Mesenteric fat pad (tissue), 1 donor: ENCODE measurements at places on chromosomes 16 and 17.

DNA sequence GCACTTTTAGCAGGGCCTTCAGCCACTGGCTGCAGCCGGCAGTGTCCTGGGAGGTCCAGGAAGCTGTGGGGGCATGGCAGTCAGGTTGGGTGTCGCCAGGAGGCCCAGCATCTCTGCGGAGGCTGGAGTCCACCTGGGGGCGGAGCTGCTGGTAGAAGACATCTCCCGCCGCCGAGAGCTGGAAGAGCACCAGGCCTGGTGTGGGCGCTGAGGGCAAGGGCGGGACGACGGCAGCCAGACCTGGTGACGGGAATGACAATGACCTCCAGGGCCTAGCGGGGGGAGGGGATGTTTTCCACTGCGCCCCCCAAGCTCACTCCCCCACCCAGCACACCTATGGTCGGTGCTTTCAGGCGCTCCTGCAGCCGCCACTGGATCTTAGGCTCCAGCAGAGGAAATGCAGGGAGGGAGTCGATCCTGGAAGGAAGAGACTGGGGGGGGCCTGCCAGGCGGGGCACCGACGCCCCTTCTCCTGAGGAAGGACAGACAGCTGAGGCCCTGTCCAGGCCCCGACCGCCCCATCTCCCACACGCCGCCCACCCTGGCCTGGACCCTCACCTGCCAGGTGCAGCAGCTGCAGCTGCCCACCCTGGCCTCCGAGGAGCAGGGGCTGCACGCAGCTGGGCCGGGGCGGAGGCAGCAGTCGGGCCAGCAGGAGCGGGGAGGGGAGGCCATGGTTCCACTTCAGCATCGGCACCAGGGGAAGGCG is 7.1 kb downstream of the TAF1C start:
- DNase-seq = no peak

DNA sequence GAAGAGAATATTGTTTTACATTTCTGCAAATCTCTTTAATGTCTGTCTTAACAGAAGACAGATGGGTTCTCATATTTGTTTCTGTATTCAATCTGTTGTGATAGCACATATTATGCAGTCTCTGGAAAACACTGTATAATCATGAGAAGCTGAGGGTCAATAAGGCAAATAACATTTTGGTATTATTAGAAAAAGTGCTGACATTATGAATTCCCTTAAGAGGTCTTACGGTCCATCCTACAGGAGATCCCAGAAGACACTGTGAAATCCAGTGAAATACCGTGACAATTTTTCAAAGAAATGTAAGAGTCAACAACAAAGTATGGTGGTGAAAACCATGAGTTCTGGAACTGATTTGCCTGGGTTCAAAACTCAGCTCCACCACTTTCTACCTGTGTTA is 42.3 kb downstream of the ABCA5 start:
- DNase-seq = no peak

GRCh38 chr17:72587773-72588511 is 467.1 kb downstream of the SOX9 start:
- no peak for DNase-seq

DNA sequence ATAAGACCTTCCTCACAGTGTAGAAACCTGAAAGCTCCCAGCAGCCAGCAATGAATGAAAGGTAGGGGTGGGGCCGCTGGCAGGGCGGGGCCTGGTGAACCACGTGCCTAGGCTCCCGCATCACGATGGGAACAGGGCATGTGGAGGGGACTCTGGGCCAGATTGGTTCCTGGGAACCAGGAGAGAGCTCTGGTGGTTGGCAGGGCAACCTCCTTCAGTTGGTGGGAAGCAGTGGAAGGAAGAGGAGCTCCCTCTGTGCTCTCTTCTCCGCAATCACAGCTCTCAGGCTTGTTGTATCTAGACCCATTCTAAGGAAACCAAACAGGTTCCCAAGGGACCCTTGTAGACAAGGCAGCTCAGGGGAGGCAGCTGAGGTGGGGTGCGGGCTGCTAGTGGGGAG is 10.5 kb downstream of the GGA2 start:
- DNase-seq = no peak

DNA sequence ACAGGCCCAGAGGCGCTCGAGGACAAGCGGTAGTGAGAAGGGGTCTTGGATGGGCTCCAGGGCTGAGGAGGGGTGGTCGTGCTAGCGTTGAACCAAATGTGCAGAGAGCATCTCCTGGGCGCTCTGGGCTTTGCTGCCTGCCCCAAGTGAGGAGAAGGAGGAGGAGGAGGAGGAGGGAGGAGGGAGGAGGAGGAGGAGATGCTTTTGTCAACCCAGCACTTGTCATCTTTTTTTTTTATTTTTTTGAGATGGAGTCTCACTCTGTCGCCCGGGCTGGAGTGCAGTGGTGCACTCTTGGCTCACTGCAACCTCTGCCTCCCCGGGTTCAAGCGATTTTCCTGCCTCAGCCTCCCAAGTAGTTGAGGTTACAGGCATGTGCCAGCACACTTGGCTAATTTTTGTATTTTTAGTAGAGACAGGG is 59.8 kb downstream of the PGS1 start:
- DNase-seq = no peak

DNA sequence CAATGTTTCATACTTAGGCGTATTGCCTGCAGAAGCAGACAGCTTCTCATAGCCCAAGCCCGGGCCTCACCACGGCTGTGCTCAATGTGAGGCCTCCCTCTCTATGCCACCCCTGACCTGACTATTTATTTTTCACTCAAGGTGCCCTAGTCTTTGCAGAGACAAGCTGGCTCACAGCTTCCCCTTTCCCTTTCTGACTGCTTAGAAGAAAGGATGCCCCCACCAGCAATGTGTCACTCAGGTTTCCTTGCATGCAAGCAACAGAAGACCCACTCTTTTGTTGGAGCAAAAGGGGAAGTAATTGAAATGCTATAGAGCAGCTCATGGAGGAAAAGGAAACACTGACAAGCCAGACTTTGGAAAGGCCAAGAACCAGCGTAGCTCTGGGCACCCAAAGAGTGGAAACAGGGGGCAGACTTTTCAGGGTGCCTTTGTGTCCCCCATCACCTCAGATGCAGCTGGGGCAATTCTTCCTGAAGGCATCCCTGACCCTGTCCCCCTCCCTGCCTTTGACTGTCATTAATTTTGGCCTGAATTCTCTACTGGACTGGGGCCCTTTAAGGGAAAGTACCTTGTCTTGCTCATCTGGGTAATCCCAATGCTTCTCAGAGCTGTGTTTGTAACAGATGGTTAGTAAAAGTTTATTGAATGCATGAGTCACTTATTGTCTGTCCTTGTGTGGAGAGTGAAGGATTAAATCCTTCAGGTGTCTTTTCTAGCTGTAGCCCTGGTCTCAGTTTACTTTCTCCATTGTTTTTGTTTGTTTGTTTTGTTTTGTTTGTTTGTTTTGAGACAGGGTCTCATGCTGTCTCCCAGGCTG is 17.8 kb downstream of the RGS9 start:
- DNase-seq = no peak
